ENCODE measurements at places on chromosomes 16 and 17. TPM values are rescaled to one million over a fixed set of nuclear protein-coding genes. Genes with fewer than 3 reads are reported as not detected.
A peak's percentile ranks its signal among the peaks of the same experiment; 100 is the strongest.

DNASE1L2 gene
- total RNA-seq: 0.17 TPM

ORMDL3 gene
- total RNA-seq: 94.3 TPM

SLFN14 gene
- not detected for total RNA-seq

SUMO2 gene
- 226 TPM for total RNA-seq

DNA sequence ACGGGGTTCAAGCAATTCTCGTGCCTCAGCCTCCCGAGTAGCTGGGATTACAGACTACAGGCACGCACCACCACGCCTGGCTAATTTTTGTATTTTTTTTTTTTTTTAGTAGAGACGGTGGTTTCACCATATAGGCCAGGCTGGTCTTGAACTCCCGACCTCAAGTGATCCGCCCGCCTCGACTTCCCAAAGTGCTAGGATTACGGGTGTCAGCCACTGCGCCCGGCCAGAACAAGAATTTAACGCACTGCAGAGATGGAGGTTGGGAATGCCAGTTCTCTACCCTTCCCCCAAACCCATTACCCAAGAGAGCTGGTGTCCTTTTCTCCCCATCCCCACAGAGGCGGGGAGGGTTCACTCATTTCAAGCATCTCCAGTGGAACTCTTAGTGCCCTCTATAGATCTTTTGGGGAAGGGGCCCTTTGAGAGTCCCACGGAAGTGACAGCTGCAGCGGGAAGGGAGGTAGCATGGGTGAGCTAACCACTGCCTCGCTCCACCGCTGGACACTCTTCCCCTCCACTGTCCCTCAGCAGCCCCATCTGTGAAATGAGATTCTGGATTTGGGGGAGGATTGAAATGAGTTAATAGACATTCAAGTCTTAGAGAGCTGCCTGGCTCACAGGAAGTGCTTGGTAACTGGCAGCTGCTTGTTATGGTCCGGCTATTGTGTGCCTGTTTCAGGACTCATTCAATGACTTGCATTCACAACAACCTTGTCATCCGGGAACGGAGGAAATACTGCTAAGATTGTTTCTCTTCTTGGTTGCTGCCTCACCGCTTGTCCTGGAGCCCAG lies 3.5 kb upstream of the UBALD2 start:
- H3K27ac ChIP-seq: peak overlapping the region; percentile 45
- no peak overlapping the region for H3K4me3 ChIP-seq
- DNase-seq: no peak

TP53TG3C gene
- total RNA-seq: not detected

- H3K4me3 ChIP-seq: no peak overlapping the region
- no peak for DNase-seq
- no peaks in the 10 kb centered on the region for H3K36me3 ChIP-seq
These were observed 30.9 kb upstream of the SEC14L1 start for GRCh38 chr17:77109764-77110359.

DNA sequence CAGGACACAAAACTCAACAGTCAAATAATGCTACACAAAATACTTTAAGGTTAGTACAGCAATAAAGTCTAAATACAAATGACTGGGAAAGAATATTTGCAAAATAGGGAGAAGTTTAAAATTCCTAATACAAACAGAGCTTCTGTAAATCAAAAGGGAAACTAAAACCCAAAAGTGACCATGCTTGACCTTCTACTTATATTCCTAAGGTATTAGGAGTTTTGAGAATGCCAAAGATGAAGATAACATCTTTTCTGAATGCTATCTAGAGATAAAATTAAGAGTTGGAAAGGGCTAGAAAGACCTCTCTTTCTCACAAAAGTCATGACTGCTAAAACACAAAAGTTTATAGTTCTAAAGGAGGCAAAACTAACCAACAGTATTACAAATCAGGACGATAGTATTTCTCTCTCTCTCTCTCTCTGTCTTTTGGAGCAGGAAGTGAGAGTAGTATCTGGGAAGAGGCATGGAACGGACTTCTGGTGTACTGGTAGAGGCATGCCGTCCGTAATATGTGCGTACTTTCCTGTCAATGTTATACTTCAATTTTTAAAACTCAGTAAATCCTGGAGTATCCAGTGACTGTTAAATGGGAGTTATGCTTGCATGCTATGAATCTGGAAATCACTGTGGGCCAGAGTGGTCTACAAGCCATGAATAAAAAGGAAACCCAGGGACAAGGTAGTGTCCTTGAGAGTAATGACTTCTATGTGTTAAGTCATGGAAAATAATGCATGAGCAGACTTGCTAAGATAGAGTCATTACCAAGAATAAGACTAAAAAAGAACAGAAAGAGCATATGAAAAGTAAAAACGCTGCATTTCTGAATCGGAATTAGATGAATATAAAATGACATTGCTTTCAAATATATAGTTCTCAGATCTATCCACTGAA lies 49.7 kb upstream of the ANKFY1 start:
- DNase-seq: no peak
- no peaks in the 10 kb centered on the region for H3K27me3 ChIP-seq
- no peak overlapping the region for H3K4me3 ChIP-seq
- peaks cover 68% of the 10 kb centered on the region for H3K4me1 ChIP-seq

GRCh38 chr17:32609085-32609484 lies 122.3 kb downstream of the CDK5R1 start:
- no peaks in the 10 kb centered on the region for H3K4me1 ChIP-seq
- H3K36me3 ChIP-seq: no peaks in the 10 kb centered on the region
- no peaks in the 10 kb centered on the region for H3K27me3 ChIP-seq

GRCh38 chr17:71440513-71440912 lies 680.3 kb upstream of the SOX9 start:
- H3K36me3 ChIP-seq: no peaks in the 10 kb centered on the region
- H3K27me3 ChIP-seq: no peaks in the 10 kb centered on the region
- no peak overlapping the region for H3K27ac ChIP-seq
- no peaks in the 10 kb centered on the region for H3K4me1 ChIP-seq
- no peak for DNase-seq
- H3K4me3 ChIP-seq: no peak overlapping the region

- no peaks in the 10 kb centered on the region for H3K36me3 ChIP-seq
- H3K27ac ChIP-seq: peak overlapping the region; percentile 86
- H3K4me3 ChIP-seq: no peak overlapping the region
- H3K4me1 ChIP-seq: peaks cover 37% of the 10 kb centered on the region
These were observed 5.2 kb upstream of the NUBP1 start for GRCh38 chr16:10738231-10739077.

AXIN2 gene
- 10.6 TPM for total RNA-seq

COPS3 gene
- total RNA-seq: 68.7 TPM

- H3K27me3 ChIP-seq: no peaks in the 10 kb centered on the region
- peaks cover 11% of the 10 kb centered on the region for H3K36me3 ChIP-seq
- peak overlapping the region; percentile 93 for H3K27ac ChIP-seq
- DNase-seq: no peak
- H3K4me3 ChIP-seq: peak overlapping the region; percentile 76
These were observed 690 bp downstream of the NDE1 start for GRCh38 chr16:15650698-15651171.

STH gene
- not detected for total RNA-seq

GLIS2 gene
- total RNA-seq: 15.8 TPM

- H3K27me3 ChIP-seq: no peaks in the 10 kb centered on the region
- peaks cover 100% of the 10 kb centered on the region for H3K4me1 ChIP-seq
- H3K27ac ChIP-seq: peak overlapping the region; percentile 72
- no peaks in the 10 kb centered on the region for H3K36me3 ChIP-seq
- H3K4me3 ChIP-seq: no peak overlapping the region
These were observed 28.6 kb upstream of the NDRG4 start for GRCh38 chr16:58471209-58471975.

DNA sequence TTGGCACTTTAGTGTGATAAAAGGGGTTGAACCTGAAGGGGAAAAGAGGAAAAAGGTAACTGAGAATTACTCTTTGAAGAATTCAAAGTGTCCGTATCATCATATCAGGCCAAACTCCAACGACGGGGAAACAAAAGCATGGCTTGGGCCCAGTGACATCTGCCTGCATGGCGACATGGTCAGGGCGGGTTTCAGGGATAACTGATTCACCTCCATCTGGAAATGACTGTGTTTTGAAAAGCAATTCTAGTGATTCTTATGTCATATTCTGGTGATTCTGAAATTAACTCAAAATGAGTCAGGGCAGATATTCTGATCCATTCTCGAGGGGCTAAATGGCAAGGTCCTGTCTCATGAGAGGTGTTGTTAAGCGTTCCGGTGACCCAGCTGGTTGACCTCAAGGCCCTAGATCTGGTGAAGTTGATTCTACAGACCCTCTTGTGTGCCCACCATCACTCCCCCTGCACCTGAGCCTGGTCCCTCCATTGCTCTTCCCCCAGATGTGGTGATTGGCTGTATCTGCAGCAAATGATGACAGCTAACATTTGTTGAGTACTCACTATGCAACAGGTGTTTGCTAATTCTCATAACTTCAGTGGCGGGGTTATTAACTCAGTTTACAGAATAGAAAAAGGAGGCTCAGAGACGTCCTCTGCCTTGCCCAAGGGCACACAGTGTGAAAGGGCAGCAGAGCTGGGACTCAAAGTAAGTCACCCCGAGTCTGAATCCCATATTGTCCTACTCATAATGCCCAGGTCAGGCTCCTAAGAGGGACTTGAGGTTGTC lies 251.8 kb downstream of the MAF start:
- H3K27ac ChIP-seq: no peak overlapping the region
- no peak for DNase-seq
- no peaks in the 10 kb centered on the region for H3K36me3 ChIP-seq
- peaks cover 30% of the 10 kb centered on the region for H3K27me3 ChIP-seq
- H3K4me3 ChIP-seq: no peak overlapping the region
- no peaks in the 10 kb centered on the region for H3K4me1 ChIP-seq

- no peak overlapping the region for H3K27ac ChIP-seq
- no peaks in the 10 kb centered on the region for H3K4me1 ChIP-seq
- no peak for DNase-seq
- H3K4me3 ChIP-seq: no peak overlapping the region
These were observed 12.7 kb upstream of the KRT23 start for GRCh38 chr17:40950176-40950575.
